ENCODE measurements at places on chromosomes 5 and 9.

DNA sequence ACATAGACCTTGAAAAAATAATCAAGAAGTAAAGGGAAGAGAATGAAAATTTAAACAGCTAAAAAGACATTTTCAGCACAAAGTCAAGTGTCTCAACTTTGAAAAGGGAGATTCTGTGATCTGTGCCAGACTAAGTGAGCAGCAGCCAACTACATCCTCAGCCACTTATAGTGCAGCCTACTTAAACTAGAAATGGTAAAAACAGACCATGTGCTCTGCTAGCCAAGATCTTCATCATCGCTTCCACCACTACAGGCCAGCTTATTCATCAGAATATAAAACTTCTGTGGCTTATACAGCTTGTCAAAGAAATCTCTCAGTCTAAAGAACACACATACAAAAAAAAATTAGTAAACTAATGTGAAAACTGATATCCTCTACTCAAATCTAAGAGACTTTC, 63.5 kb downstream of the CEMIP2 start:
- no peak for DNase-seq

DNA sequence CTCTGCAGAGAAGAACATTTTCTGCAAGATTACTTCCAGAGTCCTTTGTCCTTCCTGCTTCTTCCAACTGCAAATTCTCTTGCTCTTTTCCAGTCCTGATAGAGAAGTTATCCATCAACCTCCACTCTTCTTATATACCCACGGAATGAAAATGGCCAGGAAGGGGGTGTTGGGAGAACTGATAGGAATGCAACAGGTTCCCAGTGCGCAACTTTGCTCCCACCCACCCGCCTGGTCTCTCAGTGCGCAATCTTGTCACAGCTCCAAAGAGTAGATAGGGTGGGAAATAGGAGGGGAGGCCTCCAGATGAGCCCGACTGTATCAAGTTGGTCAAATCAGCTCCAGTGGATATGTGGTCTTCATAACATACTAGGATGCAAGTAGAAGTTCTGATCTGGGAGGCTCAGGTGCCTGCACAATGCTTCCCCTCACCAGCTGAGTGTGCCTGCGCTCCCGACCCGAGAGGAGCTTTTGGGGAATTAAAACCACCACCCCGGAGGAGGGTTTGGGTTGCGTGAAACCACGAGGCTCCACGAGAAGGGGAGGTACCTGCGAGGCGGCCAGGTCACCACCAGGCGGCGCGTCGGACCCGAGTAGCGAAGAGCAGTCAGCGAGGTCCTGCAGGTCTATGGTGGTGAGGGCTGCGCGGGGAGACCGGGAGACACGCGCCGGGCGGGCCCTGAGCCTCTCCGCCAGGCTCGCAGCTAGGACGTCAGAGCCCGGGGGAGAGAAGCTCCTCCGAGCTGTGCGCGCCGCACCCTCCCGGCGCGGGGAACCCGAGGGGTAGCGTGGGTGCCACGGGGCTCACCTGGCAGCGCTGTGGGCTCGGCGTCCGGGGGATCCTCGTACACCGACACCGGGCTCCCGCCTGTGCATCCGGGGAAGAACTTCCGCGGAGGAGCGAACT, 835 bp downstream of the MCIDAS start:
- no peak for DNase-seq

DNA sequence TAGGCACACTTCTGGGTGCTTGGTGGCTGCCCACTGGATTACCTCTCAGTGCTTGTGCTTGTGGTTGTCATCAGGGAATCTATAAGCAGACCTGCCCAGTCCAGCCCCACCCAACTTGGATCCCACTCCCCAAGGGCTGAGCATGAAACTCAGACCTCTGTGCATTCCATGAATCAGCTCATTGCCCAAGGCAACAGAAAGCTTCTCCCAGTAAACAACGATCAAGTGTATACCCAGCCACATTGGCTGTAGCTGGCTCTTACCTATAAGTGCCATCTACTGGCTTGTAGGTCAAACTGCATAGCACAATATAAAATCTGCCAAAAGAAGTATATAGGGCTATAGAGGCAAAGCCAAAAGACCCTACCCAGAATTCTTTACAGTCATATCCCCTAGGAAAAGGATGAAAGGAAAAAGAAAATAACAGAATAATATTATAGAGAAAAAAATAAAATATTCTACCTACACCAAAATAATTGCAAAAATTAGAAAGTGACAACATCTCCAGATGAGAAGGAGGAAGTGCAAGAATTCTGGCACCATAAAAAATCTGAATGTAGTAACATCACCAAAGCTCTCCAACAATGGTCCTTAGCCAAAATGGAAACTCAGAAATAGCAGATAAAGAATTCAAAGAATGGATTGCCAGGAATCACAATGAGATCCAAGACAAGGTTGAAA, 321.0 kb upstream of the TRPC7 start:
- no peak for DNase-seq

DNA sequence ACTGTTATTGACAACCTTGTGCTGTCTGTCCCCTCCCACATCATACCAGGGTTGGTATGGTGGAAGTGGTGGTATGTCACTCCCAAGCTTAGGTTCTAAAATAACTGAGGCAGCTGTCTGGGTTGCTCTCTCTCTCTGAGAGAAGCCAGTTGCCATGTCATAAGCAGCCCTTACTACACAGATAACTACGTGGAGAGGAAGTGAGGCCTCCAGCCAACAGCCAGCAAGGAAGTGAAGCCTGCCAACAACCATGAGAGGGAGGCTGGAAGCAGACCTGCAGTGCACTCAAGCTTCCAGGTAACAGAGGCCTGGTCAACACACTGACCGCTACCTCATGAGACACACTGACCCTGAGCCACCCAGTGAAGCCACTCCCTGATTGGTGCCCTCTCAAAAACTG, 18.6 kb downstream of the CTNNAL1 start:
- DNase-seq: no peak

GRCh38 chr5:13248253-13248652, 696.2 kb downstream of the DNAH5 start:
- no peak for DNase-seq

- no peak for DNase-seq
Observed at GRCh38 chr5:74179701-74180100, 460.8 kb downstream of the ENC1 start.

GRCh38 chr5:81234801-81235200, 1.7 kb downstream of the CKMT2 start:
- no peak for DNase-seq

DNA sequence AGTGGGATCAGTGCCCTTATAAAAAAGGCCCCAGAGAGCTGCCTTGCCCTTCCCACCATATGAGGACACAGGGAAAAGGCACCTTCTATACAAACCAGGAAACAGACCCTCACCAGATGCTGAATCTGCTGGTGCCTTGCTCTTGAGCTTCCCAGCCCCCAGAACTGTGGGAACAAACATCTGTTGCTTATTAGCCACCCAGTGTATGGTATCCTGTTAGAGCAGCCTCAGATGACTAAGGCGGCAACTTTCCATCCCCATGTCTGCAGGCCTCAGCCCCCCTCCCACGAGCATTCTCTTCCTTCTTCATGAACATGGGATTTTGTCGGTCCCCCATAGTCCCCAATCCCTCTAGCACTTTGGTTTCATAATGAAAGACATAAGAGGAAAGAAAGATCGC, 202.5 kb upstream of the GAS1 start:
- no peak for DNase-seq

DNA sequence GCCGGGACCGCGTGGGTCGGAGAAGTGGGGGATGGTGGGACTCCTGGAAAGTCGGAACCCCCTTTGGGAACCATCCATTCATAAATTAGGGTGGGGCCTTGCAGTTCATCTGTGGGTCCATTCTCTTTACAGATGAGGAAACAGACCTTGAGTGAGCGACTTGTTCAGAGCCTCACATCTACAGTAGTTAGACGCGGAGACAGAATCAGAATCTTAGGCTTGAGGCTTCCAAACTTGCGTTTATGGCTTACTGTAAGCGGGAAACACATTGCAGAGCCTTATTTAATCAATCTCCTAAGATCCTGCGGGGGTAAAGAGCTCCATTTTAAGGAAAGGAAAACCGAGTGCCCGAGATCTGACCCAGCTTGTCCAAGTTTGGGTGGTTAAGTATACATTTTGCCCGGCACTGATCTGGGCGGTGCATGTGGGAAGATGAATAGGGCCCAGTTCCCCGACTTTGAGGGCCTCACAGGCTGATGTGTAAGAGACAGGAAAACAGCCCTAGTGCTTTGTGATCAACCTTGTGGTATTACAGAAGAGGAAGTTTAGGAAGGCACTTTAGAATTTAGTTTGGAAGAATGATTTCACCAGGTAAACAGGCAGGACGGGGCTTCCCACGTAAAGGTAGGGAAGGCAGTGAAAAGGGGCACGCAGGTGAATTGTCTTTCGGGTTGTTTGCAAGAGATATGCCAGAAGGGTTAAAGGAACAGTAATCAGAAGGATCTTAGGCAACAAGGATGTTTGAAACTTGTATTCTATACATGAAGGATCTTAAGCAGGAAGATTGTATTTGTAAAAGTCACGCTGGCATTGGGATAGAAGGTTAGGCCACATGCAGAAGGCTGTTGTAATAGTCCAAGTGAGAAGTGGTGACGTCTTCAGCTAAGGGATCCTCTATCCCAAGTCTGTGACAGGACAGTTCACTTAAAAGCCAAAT, 744 bp downstream of the TARS1 start:
- no peak for DNase-seq

- DNase-seq: no peak
Observed at GRCh38 chr9:71743217-71743705, 25.1 kb downstream of the CEMIP2 start.

DNA sequence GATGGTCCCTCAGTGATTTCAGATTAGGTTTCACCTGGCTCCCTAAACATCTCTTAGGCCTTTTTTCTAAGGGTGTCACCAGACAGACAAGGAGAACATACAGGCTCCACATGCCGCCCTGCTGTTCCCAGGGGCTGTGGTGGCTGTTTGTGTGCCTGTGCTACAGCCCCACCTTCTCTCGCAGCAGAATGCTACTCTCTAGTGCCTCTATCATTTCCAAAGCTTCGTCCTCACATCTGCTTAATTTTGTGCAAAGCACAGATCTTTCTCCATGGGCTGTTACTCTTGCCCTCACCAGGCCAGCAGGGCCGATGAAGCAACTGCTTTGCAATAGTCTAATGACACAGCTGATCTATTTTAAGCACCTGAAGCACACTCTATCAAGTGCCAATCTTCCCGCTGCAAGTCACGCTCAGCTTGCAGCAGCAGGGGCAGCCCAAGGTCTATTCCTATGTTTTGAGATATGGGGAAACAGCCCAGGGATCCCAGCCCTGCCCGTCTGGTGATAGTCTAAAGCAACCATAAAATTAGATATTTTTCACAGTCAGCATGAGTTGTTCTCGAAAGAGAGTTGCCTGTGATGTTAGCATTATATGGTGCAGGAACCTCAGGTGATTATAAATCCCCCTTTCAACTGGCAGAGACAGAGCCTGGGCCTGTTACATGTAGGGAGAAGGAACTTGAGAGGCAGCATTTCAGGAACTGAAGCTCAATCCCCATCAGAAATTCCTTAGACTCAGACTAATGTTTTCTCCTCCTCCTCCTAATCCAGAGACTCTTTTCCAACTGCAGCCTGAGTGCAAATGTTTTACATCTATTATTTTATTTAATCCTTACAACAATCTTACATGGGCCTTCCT, 12.7 kb downstream of the ABLIM3 start:
- DNase-seq: no peak

GRCh38 chr5:166772770-166773169, 1518.7 kb upstream of the WWC1 start:
- no peak for DNase-seq

DNA sequence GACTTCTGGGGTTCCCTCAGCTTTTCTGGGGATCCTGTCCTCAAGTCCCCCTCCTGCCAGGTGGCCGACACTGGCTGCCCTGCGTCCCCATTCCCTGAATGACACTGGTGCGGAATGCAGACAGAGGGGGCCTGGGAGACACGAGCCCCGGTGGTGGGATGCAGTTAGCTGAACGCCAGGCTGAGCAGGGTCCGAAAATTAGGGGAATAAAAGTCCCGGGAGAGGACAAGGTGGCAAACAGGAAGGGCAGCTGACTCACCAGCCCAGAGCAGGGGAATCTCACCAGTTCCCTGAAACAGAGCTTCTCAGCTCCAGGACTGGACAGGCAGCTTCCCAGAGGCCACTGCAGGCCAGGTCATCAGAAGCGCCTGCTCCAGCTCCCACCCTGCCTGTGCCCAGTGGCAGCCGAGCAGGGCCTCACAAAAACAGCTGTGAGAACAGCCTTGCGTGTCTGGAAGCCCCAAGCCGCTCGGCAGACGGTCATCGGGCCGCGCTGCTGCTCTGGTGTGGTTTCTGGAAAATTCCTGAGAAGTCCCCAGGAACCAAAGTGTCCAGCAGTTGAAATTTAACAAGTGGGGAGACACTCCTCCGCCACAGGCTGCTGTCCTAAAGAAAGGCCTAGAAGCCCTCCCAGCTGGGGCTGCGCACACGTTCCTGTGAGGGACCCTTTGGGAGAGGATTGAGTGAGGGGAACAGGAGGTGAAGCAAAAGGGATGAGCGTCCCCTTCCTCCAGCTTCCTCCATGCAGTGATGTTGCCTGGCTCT, 47.6 kb upstream of the EXOC3 start:
- no peak for DNase-seq

- DNase-seq: no peak
Observed at GRCh38 chr5:178436326-178436940, 153.8 kb downstream of the COL23A1 start.

DNA sequence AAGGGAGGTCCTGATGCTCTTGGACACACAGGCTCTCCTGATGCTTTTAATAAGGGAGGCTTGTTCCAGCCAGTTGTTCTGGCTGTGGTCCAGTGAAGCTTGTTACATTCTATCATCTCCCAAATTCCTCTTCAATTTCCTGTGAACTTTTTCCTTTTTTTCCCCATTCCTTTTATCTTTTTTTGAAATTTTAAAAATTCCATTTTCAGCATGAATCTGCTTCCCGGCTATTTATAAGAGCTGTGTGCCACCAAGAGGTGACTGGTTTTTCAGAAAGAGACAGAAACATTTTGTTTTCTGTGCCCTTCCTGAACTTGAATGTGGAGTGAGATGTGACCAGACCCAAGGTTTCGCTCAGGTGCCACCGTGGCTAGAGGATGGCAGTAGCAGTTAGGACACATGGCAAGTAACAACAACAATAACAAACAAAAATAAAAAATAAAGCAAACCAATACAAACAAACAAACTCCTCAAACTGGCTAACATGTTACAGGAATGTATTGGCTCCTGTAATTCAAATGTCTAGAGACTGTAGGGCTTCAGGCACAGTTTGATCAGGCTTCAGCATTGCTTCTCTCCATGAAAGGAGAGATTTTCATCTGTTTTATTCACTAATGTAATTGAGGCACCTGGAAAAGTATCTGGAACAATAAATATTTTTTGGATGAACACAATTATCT, 121.1 kb downstream of the BOD1 start:
- DNase-seq: no peak

DNA sequence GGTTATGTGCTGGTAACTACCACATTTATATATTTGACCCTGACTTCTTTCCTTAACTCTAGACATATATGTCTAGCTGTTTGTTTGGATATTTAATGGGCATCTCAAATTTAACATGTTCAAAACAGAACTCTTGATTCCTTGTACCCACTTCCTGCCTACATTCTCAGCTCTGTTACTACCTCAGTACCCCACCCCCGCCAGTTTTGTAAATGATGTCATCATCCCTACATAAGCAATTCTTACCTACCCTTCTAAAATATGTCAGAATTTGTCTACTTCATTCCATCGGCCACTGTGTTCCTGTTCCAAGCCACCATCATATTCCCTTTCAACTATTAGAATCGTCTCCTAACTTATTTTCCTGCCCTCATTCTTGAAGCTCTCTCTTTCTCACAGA, 4.8 kb downstream of the RAD50 start:
- no peak for DNase-seq

GRCh38 chr9:2286333-2286705, 271.2 kb downstream of the SMARCA2 start:
- no peak for DNase-seq

Measured in stimulated activated CD8-positive, alpha-beta memory T cell treated with anti-CD3 and anti-CD28 coated beads, Interleukin-4, amount 100 ng/mL, for 4 hours (primary cell).